ENCODE measurements at places on chromosomes 16 and 17. TPM values are rescaled to one million over a fixed set of nuclear protein-coding genes. Genes with fewer than 3 reads are reported as not detected.

HOXB3 gene
- total RNA-seq, result 5.9 TPM

TMEM235 gene
- total RNA-seq, result not detected

CD7 gene
- not detected for total RNA-seq

MLST8 gene
- 52.3 TPM for total RNA-seq

MILR1 gene
- 1.6 TPM for total RNA-seq

Measured in A549 treated with ZK216348 at 1 μM for 4 hours (cell line).